ENCODE measurements at places on chromosomes 4 and X.

DNA sequence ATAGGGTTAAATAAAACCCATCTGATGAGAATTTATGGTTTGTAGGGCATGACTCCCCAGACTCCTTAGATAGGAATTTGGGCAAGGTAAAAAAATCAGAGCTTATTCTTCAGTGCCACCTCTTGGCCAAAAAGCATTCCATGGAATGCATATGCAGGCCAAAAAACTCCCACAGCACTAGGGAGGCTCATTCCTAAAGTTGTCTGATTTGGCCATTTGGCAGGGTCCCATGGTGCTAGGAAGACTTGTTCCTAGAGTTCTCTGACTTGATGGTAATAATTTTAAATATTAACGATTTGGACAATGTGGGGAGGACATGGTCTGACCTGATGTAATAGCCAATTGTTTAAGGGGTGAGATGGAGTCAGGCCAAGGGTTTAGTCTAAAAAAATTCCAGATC lies 93.0 kb downstream of the SPIN4 start:
- DNase-seq, result no peak

DNA sequence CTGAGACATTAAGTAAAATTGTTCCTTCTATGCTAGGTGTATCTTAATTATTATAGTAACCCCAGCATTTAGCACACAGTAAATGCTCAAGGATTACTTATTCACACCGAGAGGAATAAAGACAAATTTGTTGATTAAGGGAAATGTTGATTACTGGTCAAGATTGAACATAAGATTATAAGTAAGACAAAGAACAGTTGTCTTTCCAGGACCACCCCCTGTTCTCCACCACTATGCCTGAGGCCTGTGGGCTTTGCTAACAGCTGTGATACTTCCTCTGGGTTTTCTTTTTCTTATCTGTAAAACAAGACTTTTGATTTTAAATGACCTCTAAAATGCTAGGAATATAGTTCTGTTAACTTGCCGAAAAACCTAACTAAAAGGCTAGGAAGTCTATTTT lies 128.0 kb downstream of the DCLK2 start:
- DNase-seq, result no peak

GRCh38 chr4:86582410-86582809 lies 11.7 kb upstream of the PTPN13 start:
- DNase-seq, result peak; percentile 26

GRCh38 chr4:8538703-8539567 lies 41.3 kb upstream of the GPR78 start:
- DNase-seq, result no peak

DNA sequence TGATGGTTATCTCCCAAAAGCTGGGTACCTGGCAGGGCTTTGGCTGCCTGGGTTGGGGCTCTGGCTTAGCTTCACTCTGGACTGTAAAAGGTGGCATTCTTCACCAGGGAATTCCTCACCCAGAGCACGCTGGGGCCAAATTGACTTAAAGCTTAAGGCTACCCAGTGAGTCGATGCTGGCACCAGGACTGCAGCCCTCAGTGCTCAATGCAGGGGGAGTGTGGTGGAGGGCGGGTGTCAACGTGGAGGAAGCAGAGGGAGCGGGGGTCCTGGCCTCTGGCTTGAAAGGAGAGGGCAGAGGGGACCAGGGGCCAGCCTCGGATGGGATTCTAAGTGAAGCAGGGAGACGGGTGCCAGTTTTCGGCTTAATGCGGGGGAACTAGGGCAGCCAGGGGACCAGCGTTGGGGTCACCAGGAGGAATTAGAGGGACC lies 446 bp upstream of the FAM50A start:
- no peak for DNase-seq

DNA sequence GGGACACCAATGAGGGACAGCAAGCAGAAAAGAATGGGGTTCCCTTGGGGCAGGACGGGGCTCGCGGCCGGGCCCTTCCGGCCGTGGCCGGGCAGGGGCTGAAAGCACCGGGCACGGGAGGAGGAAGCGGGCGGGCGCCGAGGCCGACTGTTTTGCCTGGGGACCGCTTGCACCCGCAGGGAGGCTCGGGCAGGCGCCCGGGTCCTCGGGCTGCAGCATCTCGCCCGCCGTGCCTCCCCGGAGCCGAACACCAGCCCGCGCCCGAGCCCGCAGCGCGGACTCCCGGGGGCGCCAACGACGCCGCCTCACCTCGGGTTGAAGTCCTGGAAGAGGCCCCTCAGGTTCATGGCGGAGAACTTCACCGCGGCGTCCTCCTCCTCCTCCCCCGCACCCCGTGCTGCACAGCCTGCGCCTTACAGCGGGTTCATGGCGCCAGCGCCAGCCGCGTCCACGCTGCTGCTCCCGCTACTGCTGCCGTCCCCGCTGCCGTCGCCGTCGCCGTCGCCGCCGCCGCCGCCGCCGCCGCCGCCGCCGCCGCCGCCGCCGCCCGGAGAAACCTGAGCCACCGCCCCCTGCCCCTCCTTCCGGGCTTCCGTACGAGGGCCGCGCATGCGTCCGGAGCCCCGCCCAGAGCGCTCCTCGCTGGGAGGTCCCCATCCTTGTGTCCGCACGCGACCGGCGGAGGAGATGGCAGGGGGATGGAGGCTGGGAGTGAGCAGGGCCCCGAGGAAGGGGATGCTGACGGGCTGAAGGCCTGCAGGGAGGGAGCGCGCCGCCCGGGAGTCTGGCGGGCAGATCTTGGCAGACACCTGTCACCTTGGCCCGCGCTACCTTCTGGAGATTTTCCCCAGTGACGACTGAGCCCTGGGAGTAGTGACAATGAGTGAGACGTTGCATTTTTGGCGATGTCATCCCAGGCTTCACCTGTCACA lies at the start of gene TMEM185A:
Gene TMEM185A (minus strand): TSS at position 559 of the 932 bp plus-strand sequence. CDS start 212 bp downstream, at position 347.
- no peak for DNase-seq

- DNase-seq, result no peak
These were observed 300.9 kb downstream of the FAM47A start for GRCh38 chrX:33831211-33831610.

- no peak for DNase-seq
These were observed 15.9 kb downstream of the PLAC1 start for GRCh38 chrX:134642386-134642785.

DNA sequence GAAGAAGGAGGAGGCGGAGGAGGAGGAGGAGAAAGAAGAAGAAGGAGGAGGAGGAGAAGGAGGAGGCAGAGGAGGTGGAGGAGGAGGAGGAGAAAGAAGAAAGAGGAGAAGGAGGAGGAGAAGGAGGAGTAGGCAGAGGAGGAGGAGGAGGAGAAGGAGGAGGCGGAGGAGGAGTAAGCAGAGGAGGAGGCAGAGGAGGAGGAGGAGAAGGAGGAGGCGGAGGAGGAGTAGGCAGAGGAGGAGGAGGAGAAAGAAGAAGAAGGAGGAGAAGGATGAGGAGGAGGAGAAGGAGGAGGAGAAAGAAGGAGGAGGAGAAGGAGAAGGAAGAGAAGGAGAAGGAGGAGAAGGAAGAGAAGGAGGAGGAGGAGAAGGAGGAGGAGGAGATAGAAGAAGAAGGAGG lies 19.9 kb downstream of the MRFAP1 start:
- DNase-seq, result no peak

DNA sequence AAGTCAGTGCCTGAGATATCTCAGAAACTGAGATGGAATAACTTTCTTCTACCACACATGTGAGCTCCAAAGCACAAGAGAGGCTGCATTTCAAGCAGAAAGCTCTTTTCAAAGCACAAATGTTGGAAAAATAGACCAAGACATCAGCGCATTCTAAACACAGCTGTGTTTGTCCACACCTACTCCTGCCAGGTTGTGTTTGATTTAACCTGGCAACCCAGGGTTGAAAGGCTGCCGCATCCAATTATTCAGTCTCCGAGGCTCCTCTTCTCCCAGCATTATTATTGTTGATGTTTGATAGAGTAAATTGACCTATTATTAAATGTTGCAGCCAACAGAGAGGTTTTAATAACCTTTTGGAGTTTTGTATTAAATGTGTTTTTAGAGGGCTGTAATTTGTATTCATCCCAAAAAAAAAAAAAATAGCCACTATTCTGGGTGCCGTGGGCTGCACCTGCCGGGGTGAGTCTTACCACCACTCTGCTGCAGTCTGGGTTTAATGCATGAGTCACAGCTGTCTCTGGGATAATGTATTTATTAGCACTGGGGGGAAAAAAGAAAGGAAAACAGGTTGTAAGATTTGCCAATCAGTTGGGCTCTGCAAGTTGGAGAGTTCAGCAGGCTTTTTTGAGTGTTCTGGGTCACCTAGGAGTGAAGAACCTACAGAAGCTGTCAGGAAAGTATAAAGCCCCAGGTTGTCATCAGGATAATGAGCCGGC lies 105.2 kb upstream of the NOCT start:
- no peak for DNase-seq

DNA sequence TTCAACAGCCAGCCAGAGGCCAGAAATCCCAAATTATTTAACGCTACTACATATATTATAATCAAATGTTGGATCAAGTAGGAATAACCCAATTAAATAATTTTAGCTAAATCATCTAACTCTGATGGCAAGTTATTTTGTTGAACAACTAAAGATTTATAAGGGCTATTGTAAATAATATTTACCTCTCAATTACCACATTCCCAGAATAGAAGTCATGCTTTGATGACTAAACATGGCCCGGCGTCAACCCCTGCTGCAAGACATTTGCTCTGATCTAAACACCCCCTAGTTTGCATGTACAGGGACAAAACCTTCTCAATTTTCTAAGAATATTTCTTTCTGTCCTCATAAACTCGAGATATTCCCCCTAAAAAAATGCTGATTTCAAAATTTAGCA lies 14.2 kb downstream of the VEGFC start:
- no peak for DNase-seq

- no peak for DNase-seq
These were observed 14.0 kb downstream of the SHOX start for GRCh38 chrX:644304-645281.

DNA sequence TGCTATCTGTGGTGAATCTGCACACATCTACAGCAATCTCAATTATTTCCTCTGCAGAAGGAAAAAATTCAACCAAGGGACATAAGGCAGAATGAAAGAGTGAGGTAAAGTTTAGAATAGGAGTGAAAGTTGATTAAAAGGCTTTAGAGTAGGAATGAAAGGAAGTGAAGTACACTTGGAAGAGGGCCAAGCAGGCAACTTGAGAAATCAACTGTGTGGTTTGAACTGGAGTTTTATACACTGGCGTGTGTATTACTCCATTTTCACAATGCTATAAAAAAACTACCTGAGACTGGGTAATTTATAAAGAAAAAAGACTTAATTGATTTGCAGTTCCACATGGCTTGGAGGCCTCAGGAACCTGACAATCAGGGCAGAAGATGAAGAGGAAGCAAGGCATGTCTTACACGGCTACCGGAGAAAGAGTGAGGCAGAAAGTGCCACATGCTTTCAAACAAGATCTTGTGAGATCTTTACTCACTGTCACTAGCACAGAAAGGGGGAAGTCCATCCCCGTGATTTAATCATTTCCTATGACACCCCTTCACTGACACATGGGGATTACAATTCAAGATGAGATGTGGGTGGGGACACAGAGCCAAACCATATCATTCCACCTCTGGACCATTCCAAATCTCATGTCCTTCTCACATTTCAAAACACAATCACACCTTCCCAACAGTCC lies 234.8 kb downstream of the IL15 start:
- DNase-seq, result no peak

GRCh38 chrX:68018248-68019203 lies 414.8 kb downstream of the OPHN1 start:
- no peak for DNase-seq

- DNase-seq, result no peak
These were observed 210.7 kb downstream of the PRR32 start for GRCh38 chrX:127030016-127030748.

GRCh38 chr4:184732126-184732525 lies 1.8 kb downstream of the CENPU start:
- no peak for DNase-seq

DNA sequence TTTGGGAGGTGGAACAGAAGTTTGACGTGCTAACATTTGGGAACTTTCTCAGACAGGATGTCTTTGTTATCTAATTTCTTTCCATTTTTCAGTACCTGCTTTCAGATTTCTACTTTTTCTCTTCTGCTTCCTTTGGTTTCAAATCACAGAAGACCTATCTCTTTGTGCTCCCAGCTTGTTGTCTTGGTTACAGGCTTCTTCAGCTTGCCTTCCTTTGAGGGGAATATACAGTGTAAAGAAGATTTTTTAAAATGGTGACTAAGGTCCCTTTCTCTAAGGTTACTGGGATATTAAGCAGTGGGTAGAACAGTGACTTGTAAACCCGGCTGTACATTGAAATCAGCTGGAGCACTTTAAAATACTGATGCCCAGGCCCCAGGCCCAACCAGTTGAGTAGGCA lies 48.0 kb downstream of the TMEM164 start:
- DNase-seq, result no peak

GRCh38 chrX:115173181-115173580 lies 16.0 kb upstream of the RBMXL3 start:
- DNase-seq, result no peak

- DNase-seq, result no peak
These were observed 18.1 kb downstream of the SOWAHB start for GRCh38 chr4:76879731-76880364.

GRCh38 chr4:110681381-110681780 lies 58.5 kb upstream of the PITX2 start:
- DNase-seq, result no peak

DNA sequence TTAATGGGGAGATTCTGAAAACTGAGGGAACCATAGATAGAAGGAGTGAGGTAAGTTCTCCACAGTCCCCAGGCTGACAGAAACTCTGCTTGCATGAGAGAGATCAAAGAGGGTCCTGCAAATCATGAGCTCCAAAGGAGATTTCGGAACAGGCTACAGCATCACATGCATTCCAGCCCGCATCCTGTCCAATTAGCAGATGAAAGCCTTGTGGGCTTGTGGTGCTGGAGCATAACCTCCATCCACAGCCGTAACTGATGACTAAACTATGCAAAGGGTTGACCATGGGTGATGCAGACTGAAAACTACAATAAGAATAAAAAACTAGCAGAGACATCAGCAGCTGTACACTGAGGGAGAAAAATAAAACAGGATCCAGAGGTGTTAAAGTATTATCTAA lies 654.5 kb downstream of the TLL1 start:
- DNase-seq, result no peak

- DNase-seq, result no peak
These were observed 21.5 kb downstream of the FAM114A1 start for GRCh38 chr4:38889143-38889542.

DNA sequence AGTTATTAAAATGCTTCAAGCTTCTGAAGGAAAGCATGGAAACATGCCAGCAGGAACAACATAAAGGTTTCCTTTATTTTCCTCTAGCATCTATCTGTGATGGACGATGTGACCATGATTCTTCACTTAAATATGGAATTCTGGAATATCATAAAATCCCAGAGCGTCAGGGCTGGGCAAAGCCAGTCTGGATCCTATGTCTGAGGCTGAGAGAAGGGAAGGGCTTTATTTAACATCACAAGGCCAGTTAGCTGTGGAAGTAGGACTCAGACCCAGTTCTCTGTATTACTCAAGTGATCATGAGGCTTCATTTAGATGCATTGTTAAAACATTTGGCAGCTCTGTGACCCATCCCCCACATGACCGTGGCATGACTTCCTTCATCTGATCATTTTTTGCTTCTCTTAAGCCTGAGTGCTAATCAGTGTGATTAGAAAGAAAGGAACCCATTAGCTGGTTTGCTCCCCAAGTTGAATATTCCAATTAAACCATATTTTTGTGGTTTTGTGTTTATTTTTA lies 40.9 kb upstream of the EOLA2 start:
- DNase-seq, result no peak

- DNase-seq, result no peak
These were observed 5.1 kb downstream of the AP1S2 start for GRCh38 chrX:15849555-15849954.

Measured in left renal cortex interstitium (tissue), 4 donors.